Liver (tissue), 10 donors: ENCODE measurements at places on chromosomes 5 and 9.

DNA sequence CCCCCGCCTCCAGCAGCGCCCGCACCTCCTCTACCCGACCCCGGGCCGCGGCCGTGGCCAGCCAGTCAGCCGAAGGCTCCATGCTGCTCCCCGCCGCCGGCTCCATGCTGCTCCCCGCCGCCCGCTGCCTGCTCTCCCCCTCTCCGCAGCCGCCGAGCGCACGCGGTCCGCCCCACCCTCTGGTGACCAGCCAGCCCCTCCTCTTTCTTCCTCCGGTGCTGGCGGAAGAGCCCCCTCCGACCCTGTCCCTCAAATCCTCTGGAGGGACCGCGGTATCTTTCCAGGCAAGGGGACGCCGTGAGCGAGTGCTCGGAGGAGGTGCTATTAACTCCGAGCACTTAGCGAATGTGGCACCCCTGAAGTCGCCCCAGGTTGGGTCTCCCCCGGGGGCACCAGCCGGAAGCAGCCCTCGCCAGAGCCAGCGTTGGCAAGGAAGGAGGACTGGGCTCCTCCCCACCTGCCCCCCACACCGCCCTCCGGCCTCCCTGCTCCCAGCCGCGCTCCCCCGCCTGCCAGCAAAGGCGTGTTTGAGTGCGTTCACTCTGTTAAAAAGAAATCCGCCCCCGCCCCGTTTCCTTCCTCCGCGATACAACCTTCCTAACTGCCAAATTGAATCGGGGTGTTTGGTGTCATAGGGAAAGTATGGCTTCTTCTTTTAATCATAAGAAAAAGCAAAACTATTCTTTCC lies 19.3 kb downstream of the CDKN2A start:
- no peak for DNase-seq

- DNase-seq: no peak
Observed at GRCh38 chr9:93080406-93080805, 15.6 kb upstream of the CARD19 start.

- DNase-seq: no peak
Observed at GRCh38 chr5:160229190-160229742, at the start of gene FABP6. Gene FABP6, plus strand, starts transcription at chr5:160229506. Its CDS starts 52 bp downstream, at chr5:160229558.

DNA sequence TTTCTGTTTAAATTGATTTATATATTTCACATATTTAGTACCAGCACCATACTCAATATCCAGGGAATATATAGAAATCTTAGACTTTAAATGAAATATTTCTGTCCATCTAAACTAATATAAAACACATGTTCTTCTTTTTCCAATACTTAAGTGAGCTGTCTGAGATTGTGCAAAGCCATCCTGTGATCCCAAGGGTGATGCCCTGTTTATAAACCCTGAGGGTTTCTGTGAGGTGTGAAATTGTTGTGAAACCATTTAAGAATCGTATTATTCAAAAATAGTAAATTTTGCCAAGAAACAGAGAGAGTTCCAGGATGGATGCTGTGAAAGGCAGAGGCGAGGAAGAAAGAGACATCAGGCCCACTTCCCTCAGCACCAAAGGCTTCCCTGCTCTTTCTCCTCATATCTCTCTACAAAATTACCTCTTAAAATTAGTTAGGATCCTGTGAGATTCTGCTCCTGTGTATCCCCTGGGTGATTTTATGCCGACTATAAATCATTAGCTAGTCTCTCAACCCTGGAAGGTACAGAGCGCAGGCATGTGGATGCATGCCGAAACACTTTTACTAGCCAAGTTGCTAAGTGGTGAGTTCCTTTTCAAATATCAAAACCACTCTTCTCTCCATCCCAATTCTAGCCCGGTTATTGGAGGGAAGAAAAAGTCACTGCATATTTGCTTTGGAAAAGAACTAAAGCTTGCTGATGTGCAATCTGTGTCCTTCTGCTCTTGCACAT lies 183.0 kb downstream of the GLIS3 start:
- DNase-seq: no peak

- no peak for DNase-seq
Observed at GRCh38 chr5:132825834-132826391, 4.5 kb downstream of the SHROOM1 start.

- no peak for DNase-seq
Observed at GRCh38 chr5:137858223-137858916, 9.3 kb upstream of the MYOT start.

DNA sequence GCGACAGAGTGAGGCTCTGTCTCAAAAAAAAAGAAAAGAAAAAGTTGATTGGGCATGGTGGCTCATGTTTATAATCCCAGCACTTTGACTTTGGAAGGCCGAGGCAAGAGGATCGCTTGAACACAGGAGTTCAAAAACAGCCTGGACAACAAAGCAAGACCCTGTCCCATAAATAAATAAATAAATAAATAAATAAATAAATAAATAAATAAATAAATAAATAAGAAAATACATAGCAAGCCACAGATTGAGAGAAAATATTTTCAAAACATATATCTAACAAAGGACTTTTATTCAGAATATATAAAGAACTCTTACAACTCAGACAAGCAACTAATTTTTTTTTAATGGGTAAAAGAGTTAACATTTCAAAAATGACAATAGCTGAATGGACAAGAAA lies 71.2 kb downstream of the PLPP1 start:
- DNase-seq: no peak

GRCh38 chr5:124309241-124309980 lies 437.0 kb downstream of the ZNF608 start:
- DNase-seq: no peak

GRCh38 chr9:38441347-38442085 lies 17.3 kb upstream of the IGFBPL1 start:
- no peak for DNase-seq

- DNase-seq: no peak
Observed at GRCh38 chr5:60334281-60334713, 365.7 kb downstream of the DEPDC1B start.

GRCh38 chr5:56757077-56757476 lies 58.3 kb upstream of the MAP3K1 start:
- no peak for DNase-seq

DNA sequence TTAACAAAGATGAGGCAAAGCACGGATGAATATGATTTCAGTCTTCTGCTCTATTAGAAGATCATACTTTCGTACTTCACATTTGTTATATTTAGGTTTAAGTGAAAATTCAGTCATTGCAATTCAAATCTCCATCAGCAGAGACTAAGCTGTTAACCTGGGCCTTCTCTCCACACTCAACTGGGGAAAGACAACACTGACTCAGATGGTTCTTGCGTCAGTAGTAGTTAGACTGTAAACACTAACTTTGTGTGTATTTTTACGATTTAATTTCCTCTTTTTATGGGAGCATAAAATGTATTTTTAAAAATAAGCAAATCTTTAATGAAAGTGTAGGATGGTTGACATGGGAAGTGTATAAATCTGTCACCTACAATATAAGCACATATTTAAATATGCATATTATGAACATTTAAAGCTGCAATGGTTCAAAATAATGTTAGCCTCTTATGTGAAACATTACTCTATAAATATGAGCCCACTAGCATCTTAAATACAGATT lies 42.7 kb upstream of the ZNF608 start:
- no peak for DNase-seq

DNA sequence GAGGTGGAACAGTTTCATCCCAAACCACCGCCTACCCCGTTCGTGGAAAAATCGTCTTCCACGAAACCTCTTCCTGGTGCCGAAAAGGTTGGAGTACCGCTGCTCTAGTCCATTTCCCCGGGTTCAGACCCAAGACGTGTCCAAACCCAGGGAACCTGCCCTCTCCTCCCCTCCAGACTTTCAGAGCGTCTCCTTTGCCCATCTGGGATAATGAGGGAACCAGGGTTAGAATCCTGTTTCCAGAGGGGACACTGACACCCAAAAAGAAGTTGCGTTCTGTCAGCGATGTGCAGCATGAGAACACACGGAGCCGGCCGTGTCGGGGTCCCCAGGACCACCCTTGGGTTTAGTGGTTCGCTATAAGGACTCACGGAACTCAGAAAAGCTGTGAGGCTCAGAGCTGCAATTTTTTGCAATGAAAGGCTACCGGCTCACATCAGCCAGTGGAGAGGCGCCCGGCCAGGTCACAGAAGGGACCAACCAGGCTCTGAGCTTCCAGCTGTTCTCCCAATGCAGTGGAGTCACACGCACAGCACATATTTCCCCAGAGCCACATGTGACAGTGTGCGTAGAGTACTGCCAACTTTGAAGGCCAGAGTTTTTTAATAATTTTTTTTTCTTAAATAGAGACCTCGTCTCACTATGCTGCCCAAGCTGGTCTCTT lies 19.4 kb downstream of the LAMC3 start:
- DNase-seq: no peak

GRCh38 chr9:114674798-114675540 lies 7.0 kb downstream of the TEX48 start:
- no peak for DNase-seq

DNA sequence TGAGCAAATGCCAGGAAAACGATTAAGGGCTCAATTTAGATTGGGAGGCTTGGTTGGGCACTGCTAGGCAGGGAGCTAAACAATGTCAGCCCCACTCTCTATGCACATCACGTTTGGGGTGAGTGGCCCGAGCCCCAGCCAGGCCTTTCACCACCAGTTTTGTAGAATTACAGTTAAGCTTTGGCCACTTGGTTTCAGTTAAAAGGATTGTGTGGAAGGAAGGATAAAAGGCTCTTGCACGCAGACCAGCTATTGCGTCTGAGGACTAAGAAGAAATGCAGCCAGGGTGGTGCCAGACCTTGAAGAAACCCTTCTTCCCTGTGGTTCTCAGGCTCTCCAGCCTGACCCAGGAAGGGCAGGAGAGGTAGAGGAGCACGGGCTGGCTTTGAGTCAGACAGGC lies 125.3 kb upstream of the SLC44A1 start:
- no peak for DNase-seq

- DNase-seq: no peak
Observed at GRCh38 chr5:139116100-139116655, 82.0 kb downstream of the SIL1 start.

DNA sequence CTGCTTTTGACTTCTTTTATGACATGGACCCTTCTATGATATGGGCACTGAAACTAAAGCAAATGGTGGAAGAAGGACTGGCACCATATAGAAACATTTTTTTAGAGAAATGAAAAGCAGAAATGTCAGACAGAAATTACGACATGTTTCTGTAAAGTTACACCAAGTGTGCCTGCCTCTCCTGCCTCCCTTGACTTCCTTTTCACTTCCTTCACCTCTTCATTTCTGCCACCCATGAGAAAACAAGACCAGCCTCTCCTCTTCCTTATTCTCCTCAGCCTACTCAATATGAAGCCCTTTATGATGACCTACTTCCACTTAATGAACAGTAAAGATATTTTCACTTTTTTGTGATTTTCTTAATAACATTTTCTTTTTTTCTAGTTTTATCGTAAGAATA lies 44.5 kb downstream of the ERCC6L2 start:
- no peak for DNase-seq

DNA sequence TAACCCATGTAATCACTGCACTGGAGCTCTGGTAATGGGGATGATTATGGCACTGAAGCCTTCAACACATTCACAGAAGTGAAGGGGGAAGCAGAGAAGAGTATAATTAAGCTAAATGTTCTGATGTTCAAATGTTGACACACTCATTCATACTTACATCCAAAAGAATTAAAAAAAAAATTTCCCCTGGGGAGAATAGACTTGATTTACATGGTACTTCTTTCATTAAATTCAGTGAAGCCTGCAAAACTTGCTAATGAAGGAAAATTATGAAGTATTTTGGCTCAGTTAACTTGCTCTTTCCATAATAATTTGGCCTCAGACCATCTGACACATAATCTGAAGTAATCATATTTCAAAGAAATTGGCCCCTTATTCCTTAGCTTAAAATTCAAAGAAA lies 428.8 kb downstream of the SH3GL2 start:
- no peak for DNase-seq

- DNase-seq: no peak
Observed at GRCh38 chr9:92769286-92769685, 4.7 kb upstream of the BICD2 start.

DNA sequence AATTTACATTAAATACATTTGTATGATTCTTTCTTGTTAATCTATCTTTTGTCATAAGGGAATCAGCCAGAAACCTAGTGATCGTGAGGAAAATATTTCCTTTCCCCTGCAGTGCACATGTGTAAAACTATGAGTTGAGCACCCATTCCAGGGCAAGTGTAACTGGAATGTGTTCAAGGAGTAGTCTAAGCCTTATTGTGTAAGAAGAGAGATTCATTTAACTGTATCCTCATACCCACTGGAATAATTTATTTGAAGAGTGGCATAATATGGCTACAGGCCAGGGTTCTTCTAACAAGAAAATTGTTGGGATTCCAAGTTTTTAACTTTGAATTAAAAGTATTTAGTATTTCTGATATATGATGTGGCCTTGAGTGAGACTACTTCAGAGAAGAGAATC lies 1692.7 kb downstream of the EFNA5 start:
- no peak for DNase-seq

- no peak for DNase-seq
Observed at GRCh38 chr9:130307667-130307943, 42.0 kb downstream of the HMCN2 start.

- no peak for DNase-seq
Observed at GRCh38 chr5:136058039-136058971, 29.5 kb downstream of the TGFBI start.

DNA sequence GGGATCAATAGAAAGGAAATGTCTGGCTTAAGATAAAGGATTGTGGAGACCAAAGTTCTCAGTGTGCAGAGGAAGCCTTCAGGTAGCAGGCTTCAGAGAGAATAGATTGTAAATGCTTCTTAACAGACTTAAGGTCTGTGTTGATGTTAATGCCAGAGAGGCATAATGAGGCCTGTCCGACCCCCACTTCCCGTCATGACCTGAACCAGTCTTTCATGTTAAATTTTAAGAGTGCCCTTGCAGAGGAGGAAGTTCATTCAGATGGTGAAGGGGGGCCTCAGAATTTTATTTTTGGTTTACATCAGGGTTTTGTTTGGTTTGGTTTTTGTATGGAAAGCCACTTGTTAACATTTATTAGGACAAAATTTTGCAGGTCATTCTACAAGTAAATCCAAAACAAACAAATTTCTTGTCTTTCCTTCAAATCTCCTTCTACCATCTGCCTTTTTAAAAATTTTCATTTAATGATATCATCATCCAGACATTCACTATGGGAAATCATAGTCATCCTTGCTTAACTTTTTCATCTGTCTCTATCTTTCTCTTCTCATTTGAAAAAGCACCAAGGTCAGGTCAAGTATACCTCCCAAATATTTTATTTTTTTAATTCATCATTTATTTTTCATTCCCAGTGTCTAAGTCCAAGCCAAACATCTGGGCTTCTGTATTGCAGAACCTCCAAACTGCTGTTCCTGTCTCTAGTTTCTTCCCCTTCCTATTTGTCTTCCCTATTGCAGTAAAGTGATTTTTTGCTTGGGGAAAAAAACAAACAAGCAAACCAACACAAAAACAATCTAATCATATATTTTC lies 6.9 kb upstream of the ABCA1 start:
- no peak for DNase-seq
